ENCODE measurements at places on chromosomes 1 and 21.

- peak within 1 kb of the TSS; percentile 58 for H3K4me3 ChIP-seq
- peaks cover 40% of the 10 kb centered on the region for H3K27me3 ChIP-seq
- no peaks in the 10 kb centered on the region for H3K36me3 ChIP-seq
- peaks cover 11% of the 10 kb centered on the region for H3K4me1 ChIP-seq
- DNase-seq, result no peak
Observed at GRCh38 chr21:41316200-41317062, at the start of gene FAM3B. Gene FAM3B, plus strand, starts transcription at chr21:41316801. Its CDS starts 79 bp downstream, at chr21:41316880.

- peaks cover 2% of the 10 kb centered on the region for H3K4me1 ChIP-seq
- no peak overlapping the region for H3K4me3 ChIP-seq
- no peaks in the 10 kb centered on the region for H3K36me3 ChIP-seq
Observed at GRCh38 chr1:161510477-161510876, 5.2 kb downstream of the FCGR2A start.

DNA sequence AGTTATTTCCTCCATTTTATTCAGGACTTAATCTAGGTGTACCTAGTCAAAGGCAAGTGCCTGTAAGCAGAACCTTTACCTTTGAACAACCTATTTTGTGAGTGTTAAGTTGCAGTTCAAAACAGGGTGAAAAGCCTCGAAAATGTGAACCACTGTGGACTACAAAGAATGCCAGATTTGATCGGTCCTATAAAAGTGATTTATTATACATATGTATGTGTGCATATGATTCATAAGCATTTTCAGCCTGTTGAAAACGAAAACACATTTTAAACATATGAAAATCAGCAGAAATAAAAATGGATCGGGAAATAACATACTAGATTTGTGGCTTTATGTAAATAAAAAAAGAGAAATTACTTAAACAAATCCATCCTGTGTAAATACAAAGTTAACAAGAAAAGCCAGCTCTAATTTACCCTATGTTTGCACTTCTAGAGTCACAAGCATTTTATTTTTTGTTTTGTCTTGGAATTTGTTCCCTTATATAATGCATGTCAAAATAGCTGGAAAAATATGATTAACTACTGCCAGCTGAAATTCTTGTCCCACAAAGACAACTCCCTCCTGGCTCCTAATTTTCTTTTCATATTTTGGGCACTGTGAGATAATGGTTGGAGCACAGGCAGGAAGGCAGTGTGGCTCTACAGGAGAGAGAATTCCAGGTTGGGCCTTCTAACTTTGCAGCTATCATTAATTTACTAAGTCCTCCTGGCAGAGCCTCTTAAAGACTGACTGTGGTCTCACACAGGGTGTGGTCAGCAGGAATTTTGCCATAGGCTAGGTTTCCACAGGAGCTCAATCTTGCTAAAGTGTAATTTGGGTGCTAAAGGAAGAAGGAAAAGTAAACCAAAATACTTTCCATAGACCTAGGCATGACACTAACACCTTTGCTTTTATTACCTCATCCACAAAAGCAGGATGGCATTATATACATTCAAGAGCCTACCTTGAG is 70.2 kb upstream of the CDC42BPA start:
- H3K27me3 ChIP-seq, result peaks cover 3% of the 10 kb centered on the region
- no peak overlapping the region for H3K27ac ChIP-seq
- no peak overlapping the region for H3K4me3 ChIP-seq
- DNase-seq, result no peak
- H3K4me1 ChIP-seq, result no peaks in the 10 kb centered on the region

DNA sequence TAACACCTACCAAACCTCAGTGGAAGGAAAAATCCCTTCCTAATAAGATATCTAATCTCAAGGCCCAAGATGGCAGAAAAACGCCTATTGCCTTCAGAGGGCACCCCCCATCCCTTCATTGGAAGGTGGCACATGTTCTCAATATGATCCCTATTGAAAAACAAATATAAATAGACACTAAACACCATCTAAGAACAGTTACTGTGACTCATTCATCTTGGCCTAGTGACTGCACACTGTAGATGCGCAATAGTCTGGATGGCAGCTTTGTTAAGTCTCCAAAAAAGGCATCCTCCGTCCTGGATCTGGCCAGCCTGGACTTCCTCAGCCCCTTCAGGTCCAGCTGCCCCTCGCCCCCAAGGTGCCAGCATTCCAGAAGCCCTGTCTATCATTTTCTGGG is 121.9 kb downstream of the CAPN8 start:
- no peaks in the 10 kb centered on the region for H3K36me3 ChIP-seq
- H3K4me1 ChIP-seq, result no peaks in the 10 kb centered on the region
- DNase-seq, result no peak
- no peak overlapping the region for H3K4me3 ChIP-seq

DNA sequence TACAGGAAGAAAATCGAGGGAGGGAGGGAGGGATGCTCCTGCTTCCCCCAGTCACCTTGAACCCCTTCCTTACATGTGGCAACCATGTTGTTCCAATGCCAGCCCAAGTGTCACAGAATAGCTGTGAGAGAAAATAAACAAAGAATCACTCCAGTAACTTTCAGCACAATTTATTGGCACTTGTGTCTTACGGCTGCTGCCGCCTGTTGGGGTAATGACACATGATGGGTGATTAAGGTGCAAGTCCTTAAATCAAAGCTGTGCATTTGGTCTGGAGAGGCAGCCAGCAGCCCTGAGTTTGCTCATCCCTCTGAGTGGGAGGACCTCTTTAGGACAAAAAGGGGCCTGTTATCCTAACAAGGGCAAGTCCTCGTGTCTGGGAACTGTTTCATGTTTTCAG is 377.7 kb downstream of the PCP4 start:
- H3K36me3 ChIP-seq, result no peaks in the 10 kb centered on the region
- no peak overlapping the region for H3K27ac ChIP-seq
- no peaks in the 10 kb centered on the region for H3K27me3 ChIP-seq

- no peak overlapping the region for H3K27ac ChIP-seq
- H3K4me3 ChIP-seq, result no peak overlapping the region
- peaks cover 26% of the 10 kb centered on the region for H3K36me3 ChIP-seq
- peaks cover 29% of the 10 kb centered on the region for H3K4me1 ChIP-seq
Observed at GRCh38 chr21:44814498-44815023, 3.3 kb downstream of the SUMO3 start.

- H3K4me1 ChIP-seq, result peaks cover 2% of the 10 kb centered on the region
- no peak overlapping the region for H3K4me3 ChIP-seq
- H3K27me3 ChIP-seq, result peaks cover 15% of the 10 kb centered on the region
- no peak overlapping the region for H3K27ac ChIP-seq
- DNase-seq, result no peak
- no peaks in the 10 kb centered on the region for H3K36me3 ChIP-seq
Observed at GRCh38 chr1:47996406-47997226, 569 bp downstream of the TRABD2B start.

DNA sequence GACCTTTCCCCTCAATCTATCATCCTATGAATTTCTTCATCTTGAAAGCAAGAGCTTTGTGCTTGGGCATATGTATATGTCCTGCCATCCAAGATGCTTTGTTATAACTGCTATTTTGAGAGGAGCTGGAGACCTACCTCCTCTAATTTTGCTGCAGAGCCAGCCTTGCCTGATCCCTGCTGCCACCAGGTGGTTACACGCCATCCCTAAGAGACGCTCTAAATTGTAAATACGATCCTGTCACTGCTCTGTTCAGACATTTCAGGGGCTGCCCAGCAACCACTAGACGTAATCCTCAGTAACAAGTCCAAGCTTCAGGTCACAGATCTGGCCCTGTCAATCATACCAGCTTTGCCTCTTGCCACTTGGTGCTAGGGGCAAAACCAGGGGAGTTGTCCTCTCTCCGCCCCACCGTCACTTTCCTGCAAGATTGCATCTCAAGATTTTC is 32.9 kb downstream of the GPA33 start:
- no peak overlapping the region for H3K4me3 ChIP-seq
- DNase-seq, result no peak
- H3K4me1 ChIP-seq, result no peaks in the 10 kb centered on the region
- H3K27me3 ChIP-seq, result no peaks in the 10 kb centered on the region
- H3K27ac ChIP-seq, result no peak overlapping the region
- peaks cover 12% of the 10 kb centered on the region for H3K36me3 ChIP-seq

DNA sequence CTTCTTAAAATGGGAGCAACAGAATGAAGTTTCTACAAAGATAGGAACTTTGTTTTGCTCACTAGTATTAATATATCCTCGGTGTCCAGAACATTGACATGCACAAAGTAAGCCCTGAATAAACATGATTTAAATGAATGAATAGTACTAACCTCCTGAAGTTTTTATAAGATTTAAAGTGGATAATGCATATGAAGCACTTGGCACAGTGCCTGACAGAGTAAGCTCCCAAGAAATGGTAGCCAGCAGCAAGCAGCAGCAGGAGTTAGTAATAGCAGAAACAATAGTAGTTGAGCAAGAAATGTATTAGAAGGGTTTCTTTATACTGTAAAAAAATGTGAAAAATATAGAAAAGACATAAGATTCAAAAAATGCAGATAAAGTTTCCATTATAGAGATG is 258.1 kb upstream of the C1orf87 start:
- no peak overlapping the region for H3K4me3 ChIP-seq
- H3K27me3 ChIP-seq, result no peaks in the 10 kb centered on the region
- DNase-seq, result no peak

DNA sequence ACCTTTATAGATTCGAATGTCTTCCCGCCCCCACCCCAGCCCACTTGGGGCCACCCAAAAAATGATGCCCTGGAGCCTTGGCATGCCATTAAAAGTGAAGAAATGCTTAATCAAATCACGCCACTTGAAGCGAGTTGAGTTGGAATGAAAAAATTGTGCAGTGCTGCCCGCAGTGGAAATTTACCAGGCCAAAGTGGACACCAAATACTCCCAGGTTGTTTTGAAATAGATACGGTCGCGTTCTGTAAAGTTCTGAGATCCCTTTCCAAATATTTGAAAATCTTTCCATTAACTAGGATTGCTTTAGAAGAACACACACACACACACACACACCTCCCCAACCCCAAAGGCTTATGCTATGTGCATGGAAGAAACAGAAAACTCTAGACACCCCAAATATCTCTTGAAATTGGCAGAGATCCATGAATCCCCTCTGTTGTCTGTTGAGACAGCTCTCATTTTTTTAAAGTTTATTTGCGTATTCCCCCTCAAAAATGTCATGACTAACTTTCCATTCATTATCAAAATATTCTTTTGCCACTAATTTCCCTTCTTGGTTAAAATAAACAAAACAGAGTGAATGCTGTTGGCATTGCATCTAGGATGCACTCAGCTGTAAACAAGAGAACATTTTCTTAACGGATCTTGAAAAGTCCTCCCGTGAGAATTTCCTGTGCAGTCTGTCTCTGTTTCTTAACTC is 142.3 kb upstream of the KCNE2 start:
- H3K4me1 ChIP-seq, result no peaks in the 10 kb centered on the region
- H3K36me3 ChIP-seq, result no peaks in the 10 kb centered on the region
- DNase-seq, result no peak
- no peak overlapping the region for H3K27ac ChIP-seq
- no peaks in the 10 kb centered on the region for H3K27me3 ChIP-seq
- H3K4me3 ChIP-seq, result no peak overlapping the region

GRCh38 chr1:58621391-58621790 is 44.3 kb upstream of the TACSTD2 start:
- peaks cover 8% of the 10 kb centered on the region for H3K27me3 ChIP-seq
- H3K4me1 ChIP-seq, result no peaks in the 10 kb centered on the region
- no peak for DNase-seq
- H3K27ac ChIP-seq, result no peak overlapping the region

DNA sequence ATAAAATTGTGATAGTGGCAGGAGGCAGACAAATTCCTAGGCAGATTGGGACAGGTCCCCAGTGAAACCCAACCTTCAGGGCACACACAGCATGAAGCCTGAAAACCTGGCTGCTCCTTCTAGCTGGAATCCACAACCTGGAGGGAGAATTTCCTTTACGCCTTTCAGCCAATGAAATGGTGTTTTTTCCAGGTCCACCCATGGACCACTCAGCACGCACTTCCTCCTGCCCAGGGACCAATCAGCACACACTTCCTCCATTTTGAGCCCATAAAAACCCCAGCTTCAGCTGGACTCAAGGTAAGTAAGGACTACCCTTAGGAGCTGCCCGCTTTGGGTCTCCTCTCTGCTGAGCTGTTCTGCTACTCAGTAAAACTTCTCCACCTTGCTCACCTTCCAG is 120.1 kb downstream of the AKT3 start:
- no peak overlapping the region for H3K27ac ChIP-seq
- H3K27me3 ChIP-seq, result no peaks in the 10 kb centered on the region
- H3K4me1 ChIP-seq, result no peaks in the 10 kb centered on the region
- no peaks in the 10 kb centered on the region for H3K36me3 ChIP-seq

DNA sequence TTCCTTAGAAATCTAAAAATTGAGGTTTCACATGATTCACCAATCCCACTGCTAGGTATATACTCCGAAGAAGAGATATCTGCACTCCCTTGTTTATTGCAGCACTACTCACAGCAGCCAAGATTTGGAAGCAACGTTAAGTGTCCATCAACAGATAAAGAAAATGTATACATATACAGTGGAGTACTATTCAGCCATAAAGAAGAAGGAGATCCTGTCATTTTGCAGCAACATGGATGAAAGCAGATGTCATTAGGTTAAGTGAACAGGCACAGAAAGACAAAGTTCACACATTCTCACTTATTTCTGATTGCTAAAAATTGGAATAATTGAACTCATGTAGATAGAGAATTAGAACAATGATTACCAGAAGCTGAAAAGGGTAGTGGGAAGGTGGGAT is 56.4 kb downstream of the RABGAP1L start:
- DNase-seq, result no peak
- no peaks in the 10 kb centered on the region for H3K36me3 ChIP-seq
- H3K4me1 ChIP-seq, result no peaks in the 10 kb centered on the region
- H3K27me3 ChIP-seq, result no peaks in the 10 kb centered on the region

GRCh38 chr1:229013981-229014380 is 256.9 kb upstream of the RAB4A start:
- no peaks in the 10 kb centered on the region for H3K27me3 ChIP-seq
- DNase-seq, result no peak
- H3K4me1 ChIP-seq, result no peaks in the 10 kb centered on the region
- no peak overlapping the region for H3K4me3 ChIP-seq
- H3K27ac ChIP-seq, result no peak overlapping the region
- no peaks in the 10 kb centered on the region for H3K36me3 ChIP-seq

GRCh38 chr1:65276197-65276939 is 33.0 kb upstream of the DNAJC6 start:
- no peak for DNase-seq
- no peaks in the 10 kb centered on the region for H3K36me3 ChIP-seq
- H3K27me3 ChIP-seq, result no peaks in the 10 kb centered on the region
- H3K4me3 ChIP-seq, result no peak overlapping the region

DNA sequence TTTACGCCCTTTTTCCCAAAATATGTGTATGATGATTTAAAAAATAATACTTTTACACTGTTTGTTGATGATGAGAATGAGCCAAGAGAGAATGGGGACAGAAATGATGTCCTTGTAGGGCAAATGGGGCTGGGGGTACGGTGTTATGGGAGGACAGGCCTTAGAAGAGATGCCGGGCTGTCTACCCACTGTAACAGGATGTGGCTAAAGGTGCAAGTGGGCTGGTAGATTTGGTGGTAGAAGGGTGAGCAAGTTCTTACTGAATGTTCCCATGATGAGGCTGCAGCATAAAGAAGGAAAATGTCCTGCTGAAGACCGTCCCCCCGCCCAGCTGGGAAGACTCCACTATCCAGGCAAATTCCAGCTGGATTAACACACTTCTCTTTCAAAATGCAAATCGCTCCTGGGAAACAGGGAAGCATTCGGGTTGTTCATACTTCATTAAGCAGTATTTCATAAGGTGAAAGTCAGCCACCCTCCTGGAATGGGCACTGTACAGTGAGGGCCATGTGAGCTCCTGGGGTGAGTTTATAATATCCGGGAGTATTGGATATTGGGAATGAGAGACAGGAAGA is 14.0 kb downstream of the GPA33 start:
- H3K36me3 ChIP-seq, result no peaks in the 10 kb centered on the region
- DNase-seq, result no peak
- no peaks in the 10 kb centered on the region for H3K27me3 ChIP-seq
- H3K27ac ChIP-seq, result peak overlapping the region; percentile 24
- H3K4me3 ChIP-seq, result no peak overlapping the region
